ENCODE measurements at places on chromosomes 5 and 9.

DNA sequence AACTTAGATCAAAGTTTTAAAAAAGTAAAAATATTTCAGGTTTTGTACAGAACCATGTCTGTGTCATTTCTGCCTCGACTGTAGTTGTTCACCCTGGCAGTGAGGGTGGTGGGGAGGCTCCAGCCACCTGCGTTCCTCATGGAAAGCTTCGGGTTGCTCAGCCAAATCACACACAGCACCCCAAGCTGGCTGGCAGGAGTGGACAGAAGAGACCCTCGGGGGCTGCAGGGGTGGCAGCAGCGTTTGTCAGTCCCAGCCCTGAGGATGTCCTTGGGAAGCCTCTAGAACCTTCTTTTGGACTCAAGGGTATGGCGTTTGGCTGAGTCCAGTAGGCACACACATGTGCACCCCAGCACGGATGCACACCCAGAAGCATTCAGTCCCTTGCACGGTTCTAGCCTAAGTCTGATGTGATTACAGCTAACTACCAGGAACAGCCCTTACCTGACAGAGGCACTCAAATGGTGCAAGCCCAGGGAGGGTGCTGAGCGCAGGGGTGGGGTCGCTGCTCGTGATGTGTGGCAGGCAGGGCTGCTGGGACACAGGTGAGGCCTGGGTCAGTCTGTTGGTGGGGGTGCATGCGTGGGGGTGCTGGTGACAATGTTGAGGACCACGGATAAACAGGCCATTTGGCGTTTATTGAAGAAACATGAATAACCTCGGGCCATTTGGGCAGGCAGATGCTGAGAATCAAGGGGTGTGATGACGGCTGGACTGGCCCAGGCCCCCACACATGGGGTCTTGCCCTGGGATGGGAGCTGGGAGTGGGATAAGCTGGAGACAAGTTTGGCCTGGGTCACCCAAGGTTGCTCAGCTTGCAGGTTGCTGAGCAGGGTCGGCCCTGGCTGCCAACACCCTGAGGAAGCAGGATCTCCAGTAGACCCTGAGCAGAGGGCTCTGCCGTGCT lies 103.4 kb downstream of the PHF2 start:
- DNase-seq = no peak

DNA sequence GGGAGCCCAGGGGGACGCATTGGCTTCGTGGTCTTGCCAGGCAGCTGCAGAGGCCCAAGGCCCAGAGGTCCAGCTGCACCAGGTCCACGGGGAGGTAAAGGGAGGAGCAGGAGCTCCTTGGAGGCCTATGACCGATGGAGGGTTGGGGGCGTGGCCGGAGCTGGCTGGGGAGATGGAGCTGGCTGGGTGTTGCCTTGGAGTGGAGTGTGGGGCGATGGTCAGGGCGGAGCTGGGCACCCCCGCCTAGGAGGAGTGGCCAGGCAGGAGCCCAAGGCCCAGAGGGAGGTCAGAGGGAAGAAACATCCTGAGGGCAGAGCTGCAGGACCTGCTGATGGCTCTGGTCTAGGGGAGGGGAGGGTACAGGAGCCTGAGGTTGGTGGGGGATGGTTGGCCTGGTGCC lies 44.6 kb downstream of the KCNT1 start:
- DNase-seq = no peak

DNA sequence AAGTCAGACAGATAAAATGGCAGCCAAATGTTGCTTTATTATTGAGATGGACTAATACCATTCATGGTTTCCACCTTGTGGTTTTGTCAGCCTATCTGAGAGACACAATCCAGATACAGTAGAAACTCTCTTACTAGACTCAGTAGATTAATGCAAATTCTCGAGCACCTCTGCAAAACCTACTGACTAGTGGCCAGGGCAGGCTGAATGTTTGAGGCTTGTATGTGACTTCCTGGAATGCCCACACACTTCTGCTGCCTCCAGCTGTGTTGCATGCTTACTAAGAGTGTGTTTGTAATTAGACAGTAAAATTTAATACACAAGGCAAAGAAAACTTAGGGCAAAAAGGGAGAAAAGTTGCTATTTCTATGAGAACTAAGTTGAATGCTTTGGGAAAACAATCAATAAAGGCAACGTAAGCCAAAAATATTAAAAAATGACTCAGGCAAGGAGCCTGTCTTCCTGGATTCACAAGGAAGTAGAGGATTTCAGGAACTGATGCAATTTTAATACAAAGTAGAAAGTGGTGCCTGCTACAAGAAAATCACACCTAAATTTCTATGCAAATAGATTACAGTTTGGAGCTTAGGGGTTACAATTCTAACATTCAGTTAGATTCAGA lies 30.2 kb upstream of the CCNG1 start:
- DNase-seq = no peak

DNA sequence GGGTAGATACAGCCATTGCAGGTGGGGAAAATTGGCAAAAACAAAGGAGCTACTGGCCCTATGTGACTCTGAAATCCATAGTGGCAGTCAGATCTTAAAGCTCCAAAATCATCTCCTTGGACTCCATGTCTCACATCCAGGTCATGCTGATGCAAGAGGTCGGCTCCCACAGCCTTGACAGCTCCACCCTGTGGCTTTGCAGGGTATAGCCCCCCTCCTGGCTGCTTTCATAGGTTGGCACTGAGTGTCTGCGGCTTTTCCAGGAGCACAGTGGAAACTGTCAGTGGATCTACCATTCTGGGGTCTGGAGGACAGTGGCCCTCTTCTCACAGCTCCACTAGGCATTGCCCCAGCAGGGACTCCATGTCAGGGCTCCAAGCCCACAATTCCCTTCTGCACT lies 1190.1 kb downstream of the CDH12 start:
- no peak for DNase-seq

GRCh38 chr9:99199938-99200539 lies 21.7 kb downstream of the ALG2 start:
- DNase-seq = no peak

DNA sequence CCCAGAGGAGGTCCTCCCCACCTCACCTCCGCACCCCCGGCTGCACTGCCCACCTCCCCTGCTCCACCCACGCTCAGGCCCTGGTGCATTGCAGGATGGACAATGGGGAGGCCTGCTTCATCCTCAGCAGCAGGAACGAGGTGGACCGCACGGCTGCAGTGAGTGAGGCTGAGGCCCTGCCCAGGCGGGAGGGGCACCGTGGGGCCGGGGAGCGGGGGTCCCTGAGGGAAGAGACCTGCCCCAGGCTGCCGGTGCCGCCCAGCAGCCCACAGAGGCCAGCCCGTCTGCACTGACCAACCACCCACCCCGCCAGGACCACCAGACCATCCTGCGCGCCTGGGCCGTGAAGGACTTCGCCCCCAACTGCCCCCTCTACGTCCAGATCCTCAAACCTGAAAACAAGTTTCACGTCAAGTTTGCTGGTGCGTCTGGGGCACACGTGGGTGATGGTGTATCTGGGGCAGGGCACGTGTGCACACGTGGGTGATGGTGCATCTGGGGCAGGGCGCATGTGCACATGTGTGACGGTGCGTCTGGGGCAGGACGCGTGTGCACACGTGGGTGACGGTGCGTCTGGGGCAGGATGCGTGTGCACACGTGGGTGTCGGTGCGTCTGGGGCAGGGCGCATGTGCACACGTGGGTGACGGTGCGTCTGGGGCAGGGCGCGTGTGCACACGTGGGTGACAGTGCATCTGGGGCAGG lies 66.7 kb downstream of the KCNT1 start:
- no peak for DNase-seq

DNA sequence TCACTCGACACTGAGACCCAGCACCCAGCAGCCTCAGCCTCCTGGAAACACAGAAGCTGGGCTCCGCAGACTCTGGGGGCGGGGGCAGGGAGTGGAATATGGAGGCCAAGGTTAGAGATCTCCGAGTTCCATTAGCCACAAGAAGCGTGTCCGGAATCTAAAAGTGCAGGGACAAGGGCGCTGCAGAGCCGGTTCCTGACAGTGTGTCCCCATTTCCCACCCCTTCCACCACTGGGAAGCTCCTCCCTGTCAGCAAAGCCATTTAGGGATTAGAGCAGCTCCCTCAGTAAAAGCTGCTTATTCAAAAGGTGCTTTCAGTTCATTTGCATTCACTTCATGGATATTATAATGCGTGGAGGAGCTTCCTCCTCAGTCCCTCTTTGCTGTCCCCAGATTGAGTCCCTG lies 74.1 kb upstream of the HSPA9 start:
- no peak for DNase-seq
